HCEC 1CT (cell line): ENCODE measurements at places on chromosomes 16 and 17.
A peak's percentile ranks its signal among the peaks of the same experiment; 100 is the strongest.

GRCh38 chr16:48164907-48165715 lies 9.3 kb upstream of the ABCC12 start:
- DNase-seq = peak; percentile 65

DNA sequence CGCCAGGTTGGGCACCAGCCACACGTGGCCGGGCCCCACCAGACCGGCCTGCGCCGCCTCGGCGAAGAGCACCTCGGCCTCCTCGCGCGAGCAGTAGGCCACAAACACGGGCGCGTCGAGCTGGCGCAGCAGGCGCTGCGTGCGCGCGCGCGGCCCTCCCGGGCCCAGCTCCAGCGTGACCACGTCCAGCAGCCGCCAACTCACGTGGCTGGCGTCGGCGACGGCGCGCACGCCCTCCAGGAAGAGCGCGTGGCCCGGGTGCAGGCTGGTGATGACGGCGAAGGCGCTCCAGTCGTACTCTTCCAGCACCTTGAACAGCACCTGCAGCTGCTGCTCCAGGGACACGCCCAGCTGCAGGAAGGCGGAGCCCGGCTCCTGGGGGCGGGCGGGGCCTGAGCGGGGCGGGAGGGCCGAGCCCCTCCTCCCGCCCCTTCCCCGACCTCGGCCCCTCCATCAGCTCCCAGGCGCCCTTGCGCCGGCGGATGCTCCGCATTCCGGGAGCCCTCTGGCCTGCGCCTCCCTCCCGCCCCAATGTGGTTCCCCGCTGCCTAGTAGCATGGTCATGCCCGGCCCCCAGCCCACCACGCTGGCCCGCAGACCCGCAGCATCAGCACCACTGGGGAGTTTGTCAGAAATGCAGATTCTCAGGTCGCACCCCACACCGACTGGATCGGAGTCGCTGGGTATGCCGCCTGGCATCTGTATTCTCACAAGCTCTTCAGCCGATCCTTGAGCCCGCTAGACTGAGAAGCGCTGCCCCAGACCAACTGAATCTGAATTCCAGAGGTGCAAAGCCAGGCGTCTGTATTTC lies 7.2 kb downstream of the GRIN2C start:
- DNase-seq = no peak

DNA sequence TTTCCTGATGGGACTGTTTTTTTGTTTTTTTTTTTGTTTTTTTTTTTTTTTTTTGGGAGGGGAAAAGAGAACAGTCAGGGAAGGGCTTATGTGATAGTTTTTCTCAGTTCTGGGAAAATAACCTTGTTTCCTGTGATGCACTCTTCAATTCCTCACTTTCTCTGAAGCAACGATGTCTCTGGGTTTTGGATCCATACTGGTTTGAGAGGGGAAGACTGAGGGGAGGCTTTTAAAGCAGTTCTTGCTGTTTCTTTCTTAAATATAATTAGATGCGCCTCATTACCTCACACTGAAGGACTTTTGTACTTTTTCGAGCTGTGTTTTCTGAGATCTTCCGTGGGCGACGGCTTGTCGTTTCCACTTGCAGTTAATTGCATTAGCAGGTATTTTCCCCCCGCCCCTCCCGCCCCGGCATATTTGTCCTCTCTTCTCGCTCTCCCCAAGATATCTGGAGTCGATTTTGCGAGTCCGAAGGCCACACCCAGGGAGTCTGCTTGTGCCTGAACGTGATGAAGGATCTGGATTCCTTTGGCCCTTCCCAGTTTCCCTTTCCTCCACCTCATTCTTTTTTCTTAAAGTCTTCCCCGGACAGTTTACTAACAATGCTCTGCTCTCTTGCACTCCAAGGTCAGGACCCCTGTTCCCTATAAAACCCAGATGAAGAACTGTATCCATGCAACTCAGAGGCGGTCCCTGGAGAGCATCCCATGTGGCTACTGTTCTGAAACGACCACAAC lies 125.2 kb upstream of the ZFHX3 start:
- DNase-seq = no peak

DNA sequence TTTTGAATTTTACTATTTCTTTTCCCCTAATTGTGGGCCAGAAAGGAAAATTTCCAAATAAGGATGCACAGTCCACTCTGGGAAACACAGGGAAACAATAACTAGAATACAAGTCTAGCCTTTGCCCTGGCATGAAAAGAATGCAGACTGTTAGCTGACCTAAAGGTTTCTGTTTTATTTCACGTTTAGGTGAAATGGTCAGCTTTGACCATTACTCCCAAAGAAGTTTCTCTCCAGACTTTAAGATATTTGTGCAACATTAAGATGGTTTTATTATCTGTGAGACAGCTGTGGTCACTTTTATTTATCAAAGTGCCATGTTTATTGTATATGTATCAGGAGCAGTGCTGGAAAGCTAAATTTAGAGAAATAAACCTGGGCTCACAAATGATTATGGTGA lies 163.9 kb downstream of the SPECC1 start:
- DNase-seq = no peak

DNA sequence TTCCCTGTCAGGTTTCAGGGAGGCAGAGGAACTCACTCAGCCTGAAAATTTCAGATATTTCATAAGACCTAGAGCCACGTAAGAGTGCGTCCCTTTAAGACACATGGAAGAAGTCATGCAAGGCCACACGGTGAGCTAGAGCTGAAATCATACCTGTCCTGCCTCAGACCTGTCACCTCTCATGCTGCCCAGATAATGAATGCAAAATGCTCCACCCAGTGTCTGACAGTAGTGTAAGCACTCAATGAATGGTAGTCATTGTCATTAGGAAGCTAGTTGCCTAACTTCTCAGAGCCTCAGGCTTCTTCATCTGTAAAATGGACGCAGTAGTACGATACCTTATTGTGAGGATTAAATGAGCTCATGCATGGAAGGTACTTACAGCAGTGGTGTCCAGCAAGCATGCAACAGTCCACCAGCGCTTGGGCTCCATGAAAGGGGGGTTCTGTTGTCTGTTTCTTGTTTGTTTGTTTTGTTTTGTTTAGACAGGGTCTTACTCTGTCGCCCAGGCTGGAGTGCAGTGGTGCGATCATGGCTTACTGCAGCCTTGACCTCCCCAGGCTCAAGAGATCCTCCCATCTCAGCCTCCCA lies 60.7 kb downstream of the WSB1 start:
- no peak for DNase-seq

- DNase-seq = no peak
Observed at GRCh38 chr16:74726716-74727115, 26.1 kb upstream of the MLKL start.

DNA sequence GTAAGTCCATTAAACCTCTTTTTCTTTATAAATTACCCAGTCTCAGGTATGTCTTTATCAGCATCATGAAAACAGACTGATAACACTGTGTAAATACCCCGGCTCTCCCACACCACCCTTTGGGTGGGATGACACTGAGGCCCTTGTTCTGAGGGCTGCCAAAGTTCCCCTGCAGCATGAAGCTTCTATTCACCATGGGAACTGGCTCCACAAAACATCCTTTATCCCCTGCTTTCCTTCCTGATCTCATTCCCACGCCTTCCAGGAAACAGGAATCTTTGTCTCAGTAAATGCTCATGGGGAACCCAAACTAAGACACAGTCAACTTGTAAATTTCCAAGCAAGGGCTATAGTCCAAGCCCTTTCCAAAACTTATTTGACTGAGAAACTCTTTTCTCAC lies 88.4 kb downstream of the ABCC12 start:
- DNase-seq = no peak

- no peak for DNase-seq
Observed at GRCh38 chr16:75475420-75475847, 10.9 kb upstream of the TMEM170A start.

GRCh38 chr17:74856112-74856511 lies 3.6 kb downstream of the GRIN2C start:
- no peak for DNase-seq

GRCh38 chr17:4477255-4477791 lies 21.4 kb upstream of the SPNS2 start:
- DNase-seq = no peak

DNA sequence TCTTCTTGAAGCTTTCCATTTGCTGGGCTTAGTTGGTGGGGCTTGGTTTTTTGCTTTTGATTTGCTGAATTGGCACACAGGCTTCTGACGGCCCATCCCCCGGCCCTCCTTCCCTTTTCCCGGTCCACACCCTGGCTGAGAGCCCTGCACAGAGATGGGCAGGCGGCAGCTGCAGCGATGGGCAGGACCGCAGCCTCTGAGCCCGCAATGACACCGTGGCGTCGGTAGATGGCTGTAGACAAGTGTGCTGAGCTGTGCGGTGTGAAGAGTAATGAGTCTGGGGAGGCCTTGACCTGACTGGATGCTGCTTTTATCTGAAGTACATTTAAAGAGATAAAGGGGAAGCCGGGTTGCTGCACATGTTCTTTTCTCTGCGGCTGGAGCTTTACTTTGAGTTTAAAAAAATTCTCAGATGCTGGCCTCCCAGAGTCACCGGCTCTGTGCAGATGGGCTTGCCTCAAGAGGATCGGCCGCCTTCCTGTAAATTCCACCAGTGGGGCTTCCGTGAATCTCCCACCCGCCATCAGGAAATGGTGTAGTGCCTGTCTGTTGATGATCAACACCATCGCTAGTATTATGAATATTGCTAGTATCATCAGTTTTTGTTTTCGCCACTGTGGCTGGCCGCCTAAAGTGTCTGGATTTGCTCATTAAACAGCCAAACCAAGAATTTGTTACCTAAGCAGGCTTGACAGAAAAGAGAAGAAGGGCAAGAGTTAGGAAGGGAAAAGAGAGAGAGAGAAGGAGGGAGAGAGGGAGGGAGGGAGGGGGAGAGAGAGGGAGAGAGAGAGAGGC lies 245.6 kb upstream of the RBFOX1 start:
- DNase-seq = no peak

DNA sequence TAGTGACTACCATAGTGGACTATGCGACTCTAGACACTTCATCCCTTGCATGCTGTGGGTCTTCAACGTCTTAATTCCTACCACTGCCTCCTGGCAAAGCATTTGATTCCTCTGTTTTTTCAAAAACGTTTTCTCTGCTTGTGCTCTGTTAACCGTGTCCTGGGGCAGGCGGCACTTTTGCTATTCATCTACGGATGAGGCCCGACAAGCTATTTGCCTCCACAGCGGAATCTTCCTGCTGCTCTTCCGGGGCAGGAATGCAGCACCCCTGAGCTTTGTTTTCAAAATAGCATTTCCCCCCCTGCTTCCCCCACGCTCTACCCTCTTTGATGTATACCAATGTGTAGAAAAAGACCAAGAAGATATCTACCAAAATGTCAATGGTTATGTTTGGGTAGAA lies 39.8 kb upstream of the METTL16 start:
- no peak for DNase-seq

DNA sequence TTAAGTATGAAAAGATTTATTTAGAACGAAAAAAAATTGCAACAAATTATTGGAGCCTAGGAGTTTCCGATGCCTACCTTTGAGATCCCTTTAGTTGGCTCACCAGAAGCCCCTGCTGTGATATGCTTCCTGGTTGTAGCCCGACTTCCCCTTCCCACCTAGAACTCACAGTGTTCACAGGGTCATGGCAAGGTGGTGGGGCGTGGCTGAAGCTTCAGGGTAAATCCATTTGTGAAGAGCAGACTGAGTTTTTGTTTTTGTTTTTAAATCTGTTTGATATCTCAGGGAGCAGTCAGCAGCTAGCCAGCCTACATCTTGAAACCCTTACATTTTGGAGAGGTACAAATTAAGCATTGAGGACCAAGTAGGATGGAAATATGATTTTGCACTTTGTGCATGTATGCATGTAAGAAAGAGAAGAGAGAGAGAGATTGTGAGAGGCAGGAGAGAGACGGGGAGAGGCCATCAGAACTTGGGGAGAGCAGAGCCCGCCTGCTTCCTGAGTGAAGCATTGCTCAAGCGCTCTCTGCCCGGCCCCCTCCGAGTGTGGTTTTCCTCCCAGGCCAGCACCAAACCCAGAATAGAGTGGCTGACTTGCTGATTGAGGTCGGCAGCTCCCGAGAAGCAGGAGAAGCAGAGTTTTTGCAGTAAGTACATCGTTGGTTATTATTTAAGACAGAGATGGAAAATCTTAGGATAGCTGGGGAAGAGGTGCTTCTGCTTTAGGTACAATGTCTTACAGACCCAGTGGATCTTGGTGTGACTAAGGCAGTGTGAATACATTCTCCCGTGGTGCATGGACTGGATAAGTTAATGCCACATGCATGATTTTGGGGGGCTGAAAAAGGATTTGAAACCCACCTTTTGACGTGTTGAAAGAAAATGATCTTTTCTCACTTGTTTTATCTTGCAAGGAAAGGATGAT lies 64.2 kb downstream of the SPECC1 start:
- no peak for DNase-seq

GRCh38 chr17:49360796-49361128 lies 1.3 kb downstream of the ZNF652 start:
- peak; percentile 42 for DNase-seq

GRCh38 chr16:75225092-75225491 lies 6.3 kb downstream of the CTRB1 start:
- no peak for DNase-seq

DNA sequence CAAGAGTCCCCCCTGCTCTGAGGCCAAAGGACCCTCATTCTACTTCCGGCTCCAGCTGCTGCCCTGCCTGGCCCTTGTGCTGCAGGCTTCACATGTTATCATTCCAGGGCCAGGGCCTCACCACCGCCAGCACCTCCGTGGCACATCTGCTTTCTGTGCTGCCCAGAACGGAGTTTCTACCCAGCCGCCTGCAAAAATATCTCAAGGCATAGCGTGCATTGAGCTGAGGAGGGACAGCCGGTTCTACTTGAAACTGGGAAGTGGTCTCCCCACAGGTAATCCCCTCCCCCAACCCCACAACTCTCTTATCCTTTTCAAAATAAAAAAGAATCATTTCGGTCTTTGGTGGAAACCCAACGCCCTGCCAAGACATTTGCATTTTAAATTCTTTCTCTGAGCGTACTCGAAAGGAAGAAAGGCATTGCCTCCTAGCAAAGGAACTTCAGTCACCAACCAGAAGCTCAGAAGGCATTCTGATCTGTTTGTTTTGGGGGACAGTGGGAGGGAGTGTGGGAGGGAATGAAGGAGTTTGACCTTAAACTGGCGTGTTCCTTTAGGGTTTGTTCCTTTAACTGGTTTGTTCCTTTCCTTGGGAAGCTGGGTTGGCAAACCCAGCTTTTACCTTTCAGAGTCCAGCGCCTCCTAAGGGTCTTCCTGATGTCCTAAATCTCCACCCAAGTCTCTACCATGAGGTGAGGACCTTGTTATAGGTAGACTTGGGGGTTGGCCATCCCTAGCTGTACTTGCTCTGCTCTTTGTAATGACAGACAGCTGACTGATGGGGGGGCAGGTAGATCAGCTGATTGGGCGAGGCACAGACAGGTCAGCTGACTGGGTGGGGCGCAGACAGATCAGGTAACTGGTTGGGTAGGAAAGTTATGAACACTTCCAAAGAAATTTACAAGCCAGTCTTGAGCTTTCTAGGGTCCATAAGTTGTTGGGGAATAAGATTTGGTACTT lies 33.4 kb upstream of the PIK3R6 start:
- no peak for DNase-seq

- DNase-seq = peak; percentile 27
Observed at GRCh38 chr17:62994931-62995330, 28.9 kb downstream of the TANC2 start.

GRCh38 chr17:80070375-80071115 lies 30.8 kb upstream of the GAA start:
- DNase-seq = no peak
